ENCODE measurements at places on chromosomes 6 and 20. TPM values are rescaled to one million over a fixed set of nuclear protein-coding genes. Genes with fewer than 3 reads are reported as not detected.

GRCh38 chr20:41309817-41310216 is 7.7 kb downstream of the ZHX3 start:
- no peak for DNase-seq

Gene DLL1
- 6.4 TPM for total RNA-seq

Gene ZBP1
- total RNA-seq, result 0.43 TPM

Gene NPEPL1
- total RNA-seq, result 31.5 TPM

Gene KHDC1L
- total RNA-seq, result not detected

DNA sequence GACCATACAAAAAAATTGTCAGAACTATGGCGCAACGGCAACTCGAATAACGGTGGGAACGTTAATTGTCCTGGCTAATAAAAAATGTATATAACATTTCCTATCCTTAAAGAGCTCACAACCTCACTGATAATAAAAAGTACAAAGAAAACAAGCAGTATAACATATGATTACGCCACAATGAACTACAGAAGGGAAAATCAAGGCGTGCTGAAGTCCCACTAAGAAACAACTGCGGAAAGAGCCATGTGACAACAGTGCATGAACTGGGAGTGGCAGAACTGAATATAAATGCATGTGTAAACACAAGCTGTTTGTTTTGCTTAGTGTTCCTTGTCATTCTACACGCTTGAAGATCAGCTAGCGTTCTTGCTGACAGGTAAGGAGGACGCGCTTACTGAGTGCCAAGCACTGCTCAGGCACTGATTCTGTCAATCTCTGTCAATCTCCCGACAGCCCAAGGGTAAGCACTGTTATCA is 466 bp upstream of the PSMB1 start:
- no peak for DNase-seq

Gene RAET1E
- not detected for total RNA-seq

DNA sequence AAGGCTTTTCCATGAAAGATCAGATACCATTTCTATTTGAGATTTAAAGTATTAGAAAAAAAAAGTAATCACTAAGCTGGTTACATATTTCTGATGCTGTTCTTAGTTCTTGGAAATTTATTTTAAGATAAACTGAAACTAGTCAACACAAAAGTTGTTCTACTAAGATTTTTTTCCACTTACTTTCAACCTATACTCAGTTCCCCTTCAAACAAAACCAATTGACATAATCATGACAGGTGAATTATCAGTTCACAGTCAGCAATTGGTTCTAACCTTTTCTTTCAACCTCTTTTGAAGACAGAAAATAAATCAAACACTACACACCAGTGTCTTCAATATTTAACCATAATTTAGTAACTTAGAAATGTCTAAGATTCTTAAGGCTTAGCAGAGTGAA is 228.7 kb downstream of the KHDRBS2 start:
- DNase-seq, result no peak

GRCh38 chr6:90249034-90249433 is 47.6 kb downstream of the BACH2 start:
- no peak for DNase-seq

Gene GABBR1
- 29.5 TPM for total RNA-seq

Gene SCRT2
- not detected for total RNA-seq

Gene FABP7
- not detected for total RNA-seq

DNA sequence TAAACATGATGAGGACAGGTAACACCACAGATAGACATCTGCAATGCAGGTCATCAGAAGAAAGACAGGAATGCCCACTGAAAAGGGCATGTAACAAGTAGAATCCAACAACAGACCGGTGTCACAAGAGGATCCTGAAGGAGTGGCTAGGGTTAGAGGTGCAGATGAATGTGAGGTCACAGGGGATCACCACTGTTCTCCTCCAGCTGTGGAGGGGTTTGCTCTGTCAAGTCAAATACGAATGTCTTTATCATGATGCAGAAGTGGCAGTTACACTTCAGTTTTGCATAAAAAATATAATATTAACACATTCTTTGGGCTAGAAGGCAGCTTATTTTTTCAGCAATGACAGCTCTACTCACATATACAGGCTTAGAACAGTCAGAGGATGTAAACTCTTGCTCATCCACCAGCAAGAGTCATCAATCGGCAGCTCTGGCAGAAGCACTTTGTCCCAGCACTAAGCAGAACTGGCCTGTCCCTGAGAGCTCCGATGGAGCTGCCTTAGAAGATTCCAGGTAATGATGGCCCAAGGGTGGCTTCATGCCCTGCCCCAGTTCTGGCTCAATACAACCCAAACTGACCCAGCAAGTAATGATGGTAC is 130.4 kb upstream of the TRAF3IP2 start:
- DNase-seq, result no peak

- no peak for DNase-seq
These were observed 110.5 kb downstream of the SCML4 start for GRCh38 chr6:107713563-107713962.

Gene EBF4
- 4.8 TPM for total RNA-seq

DNA sequence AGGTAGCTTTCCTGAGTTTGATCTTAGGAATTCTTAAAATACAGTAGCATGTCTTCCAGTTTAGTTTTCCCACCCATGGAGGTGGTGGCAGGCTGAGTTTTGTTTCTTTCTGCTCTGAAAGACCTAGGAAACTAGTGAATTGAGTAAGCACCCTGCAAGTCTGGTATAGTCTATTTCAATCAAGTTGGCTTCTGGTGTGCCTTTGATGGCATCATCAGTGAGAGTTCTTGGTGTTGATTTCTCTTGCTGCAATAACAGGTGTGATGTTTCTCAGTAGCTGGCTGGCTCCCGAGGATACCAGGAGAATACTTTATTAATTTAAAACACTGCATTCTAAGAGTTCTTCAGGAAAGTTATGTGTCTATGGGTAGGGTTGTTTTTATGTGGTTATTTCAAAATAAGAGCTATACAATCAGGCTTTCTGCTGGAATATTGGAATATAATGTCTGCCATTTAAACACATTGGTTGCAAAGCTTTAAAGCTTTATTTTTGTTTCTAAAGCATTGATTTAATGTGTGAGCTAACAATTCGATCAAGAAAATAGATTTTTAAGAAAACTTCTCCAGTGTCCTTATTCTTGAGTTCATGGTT is 19.0 kb downstream of the VAPB start:
- DNase-seq, result no peak

DNA sequence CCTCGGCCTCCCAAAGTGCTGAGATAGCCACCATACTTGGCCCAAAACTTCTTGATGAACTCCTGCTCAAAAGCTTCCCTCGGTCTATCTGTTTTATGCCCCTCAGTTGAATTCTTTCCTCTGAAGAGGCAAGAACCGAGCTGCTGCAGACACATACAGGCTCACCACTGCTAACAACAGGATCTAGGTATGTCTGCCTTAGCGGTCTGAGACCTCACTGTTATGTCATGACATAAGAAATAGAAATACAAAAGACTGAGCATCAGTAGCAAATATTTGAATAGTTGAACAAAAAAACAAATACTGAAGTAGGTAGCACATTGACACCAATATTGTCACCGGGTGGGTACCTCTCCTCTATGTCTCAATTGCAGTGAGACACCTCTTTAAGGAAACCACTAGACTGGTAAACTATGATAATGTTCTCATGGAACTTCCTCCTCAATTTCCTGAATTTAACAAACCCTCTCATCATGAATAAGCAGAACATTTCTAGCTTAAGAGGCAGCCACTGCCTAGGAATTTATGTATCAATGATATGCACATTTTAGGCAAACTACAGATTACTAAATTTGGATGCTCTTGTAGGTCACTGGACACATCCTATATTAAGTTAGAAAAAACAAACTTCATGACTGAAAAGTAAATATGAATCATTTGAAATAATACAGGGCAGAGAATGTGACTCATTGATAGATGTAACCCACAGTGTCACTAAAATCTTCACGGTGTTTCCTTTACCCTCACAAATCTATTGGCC is 9.4 kb upstream of the STXBP5 start:
- DNase-seq, result no peak

GRCh38 chr6:148524976-148525375 is 182.3 kb downstream of the SASH1 start:
- no peak for DNase-seq

Gene OR2B6
- total RNA-seq, result not detected

Gene GRM4
- total RNA-seq, result not detected

DNA sequence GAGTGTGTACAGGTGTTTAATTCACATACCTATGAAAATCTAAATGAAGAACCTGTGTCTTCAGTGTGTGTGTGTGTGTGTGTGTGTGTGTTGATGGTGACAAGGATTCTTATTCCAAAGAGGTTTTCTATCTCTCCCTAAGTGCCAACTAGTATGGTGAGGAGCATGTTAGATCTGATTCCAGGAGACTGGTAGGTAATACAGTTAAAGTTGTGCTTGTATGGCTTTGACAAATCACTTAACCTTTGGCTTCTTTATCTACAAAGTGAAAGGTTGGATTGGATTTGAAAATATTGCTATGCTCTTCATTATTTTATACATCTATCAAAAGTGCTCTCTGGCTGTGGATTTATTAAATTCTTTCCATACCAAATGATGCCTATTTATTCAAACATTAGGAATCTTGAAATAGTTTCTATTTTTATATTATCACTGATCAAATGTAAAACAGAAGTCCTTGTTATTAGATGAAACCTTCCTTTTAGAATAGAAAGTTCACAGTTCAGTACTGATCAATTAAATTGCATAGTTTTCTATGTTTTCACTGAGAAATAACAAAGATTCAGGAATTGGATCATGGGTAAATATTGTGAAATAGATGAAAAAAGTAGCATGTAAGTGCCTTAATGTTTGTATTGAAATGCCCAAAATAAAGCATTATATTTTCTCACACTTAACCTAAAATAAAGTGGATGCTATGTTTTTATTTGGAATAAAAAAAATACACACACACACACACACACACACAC is 84.4 kb upstream of the MLIP start:
- DNase-seq, result no peak

Gene ZSCAN9
- 8.4 TPM for total RNA-seq

GRCh38 chr6:6795393-6795792 is 206.9 kb downstream of the LY86 start:
- no peak for DNase-seq

Gene RWDD1
- 52.9 TPM for total RNA-seq

Gene SLC17A9
- 1.7 TPM for total RNA-seq

Gene KIAA0408
- 0.51 TPM for total RNA-seq

DNA sequence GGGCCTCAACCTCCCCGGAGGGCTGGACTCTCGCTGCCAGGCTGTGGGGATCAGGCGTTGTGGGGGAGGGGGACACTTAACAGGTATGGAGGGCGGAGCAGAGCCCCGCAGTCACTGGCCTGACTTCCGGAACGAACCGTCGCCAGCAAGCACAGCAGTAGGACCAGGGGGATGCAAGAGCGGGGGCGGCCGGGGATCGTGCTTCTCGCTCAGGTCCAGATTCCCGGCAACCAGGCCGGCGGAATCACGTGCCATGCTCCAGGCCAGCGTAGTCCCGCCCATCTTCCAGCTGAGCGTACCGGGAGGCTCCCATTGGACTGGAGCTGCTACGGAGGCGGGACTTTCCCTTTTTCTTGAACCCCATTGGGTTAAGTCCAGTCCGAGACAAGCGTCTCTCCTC is 10.0 kb upstream of the POU5F1 start:
- no peak for DNase-seq

DNA sequence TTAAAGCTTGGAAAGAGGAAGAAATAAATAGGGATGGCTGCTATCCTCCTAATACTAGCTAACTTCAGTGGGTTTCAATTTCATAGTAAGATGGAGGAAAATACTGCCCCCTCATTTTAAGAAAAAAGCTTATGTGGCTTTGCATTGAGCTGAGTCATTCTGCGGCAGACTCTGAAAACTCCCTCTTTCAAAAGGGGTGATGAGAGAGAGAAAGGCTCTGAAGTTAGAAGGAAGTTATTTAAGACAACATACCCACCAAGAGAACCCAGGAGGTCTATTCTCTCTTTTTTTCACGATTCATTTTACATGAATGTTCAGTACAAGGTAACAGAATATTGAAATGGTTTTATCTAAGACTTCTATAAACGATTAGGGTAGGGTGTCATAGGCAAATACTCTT is 4.5 kb downstream of the PRDM13 start:
- DNase-seq, result no peak

DNA sequence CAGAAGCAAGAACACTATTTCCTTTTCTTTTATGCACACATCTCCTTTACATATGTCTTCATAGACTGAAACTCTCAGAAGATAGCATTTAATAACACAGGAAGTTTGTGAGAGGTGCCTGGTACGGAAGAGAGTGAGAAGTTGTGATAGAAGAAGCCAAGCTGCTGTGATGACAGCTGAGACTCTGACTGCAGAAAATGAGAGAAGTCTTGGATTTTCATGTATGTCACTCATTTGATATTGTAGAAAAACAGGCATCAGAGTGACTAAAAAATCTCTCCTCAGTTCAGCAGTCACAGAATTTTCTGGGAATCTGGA is 154.9 kb upstream of the BMP2 start:
- no peak for DNase-seq

Gene ACSS1
- total RNA-seq, result 47.6 TPM

DNA sequence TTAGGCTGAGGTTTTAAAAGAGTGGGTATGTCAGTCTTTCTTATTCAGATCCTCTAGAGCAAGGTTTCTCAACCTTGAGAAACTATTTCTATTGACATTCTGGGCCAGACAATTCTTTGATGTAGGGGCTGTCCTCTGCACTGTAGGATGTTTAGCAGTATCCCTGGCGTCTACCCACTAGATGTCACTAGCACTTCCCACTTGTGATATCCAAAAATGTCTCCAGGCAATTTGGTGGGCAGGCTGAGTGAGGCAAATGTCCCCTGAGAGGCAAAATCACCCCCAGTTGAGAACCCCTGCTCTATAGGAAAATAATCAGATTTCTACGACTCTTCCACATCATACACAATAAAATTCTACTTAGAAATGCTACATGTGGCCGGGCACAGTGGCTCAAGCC is 7.7 kb upstream of the ZKSCAN8 start:
- no peak for DNase-seq

Gene BPIFB4
- total RNA-seq, result not detected

Gene NOTCH4
- total RNA-seq, result 31.2 TPM

Gene CTCFL
- not detected for total RNA-seq

- no peak for DNase-seq
These were observed 41.6 kb upstream of the FRMD1 start for GRCh38 chr6:168120390-168121302.

Gene WFDC12
- total RNA-seq, result not detected

GRCh38 chr6:10194816-10195672 is 219.8 kb downstream of the TFAP2A start:
- no peak for DNase-seq

GRCh38 chr6:136980070-136980469 is 58.0 kb downstream of the SLC35D3 start:
- no peak for DNase-seq

DNA sequence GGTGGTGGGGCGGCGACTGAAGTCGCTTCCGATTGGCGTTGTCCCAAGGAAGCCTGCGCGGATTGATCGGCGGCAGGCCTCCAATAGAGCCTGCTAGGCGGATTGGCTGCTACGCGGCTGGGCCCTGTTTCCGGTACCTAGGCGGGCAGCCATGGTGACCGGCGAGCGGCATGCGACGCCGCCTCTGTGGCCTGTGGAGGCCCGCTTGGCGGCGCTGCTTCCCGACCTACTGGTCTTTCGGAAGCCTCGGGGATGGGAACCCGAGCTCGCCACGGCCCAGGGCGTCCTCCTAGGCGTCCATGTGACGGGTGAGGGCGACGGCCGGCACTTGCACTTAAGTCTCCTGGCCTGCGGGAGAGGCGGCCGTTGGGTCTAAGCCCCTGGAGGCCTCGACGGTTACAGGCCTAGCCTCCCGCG is 28.1 kb downstream of the NFYA start:
- DNase-seq, result peak; percentile 82
